ENCODE measurements at places on chromosomes 16 and 17.

DNA sequence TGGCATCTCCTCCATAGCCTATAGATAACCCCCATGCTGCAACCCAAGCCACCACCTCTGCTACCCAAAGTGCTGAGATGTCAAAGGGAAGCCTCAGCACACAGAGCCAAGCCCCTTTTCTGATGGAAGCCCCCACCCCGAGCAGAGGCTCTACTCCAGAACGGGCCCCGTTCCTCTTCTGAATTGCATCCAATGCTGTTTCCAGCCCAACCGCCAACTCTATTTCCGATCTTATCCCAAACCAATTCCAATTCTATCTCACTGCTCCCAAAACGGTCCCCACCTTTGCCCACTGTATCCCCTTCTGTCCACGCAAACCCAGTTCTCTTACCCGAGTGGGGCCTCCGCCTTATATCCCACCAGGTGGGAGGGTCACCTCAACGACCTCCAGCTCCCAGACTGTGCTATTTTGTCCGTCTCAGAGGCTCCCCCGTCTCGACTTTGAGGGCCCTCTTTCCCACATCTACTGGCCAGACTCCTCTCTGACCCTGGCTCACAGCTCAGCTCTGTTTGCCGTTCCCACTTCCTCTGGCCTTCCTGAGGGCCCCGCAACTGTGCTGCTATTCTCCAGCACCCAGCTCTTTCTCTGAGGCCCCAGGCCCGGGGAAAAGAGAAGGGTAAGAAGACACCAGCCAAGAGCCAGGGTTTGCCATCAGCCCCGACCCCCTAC lies 487 bp downstream of the SRL start:
- no peak for DNase-seq

GRCh38 chr17:16415031-16415924 lies at the start of gene TRPV2:
Gene TRPV2 (plus strand): TSS chr17:16415571. CDS start chr17:16417669, 2,098 bp downstream.
- no peak for DNase-seq

GRCh38 chr17:4562015-4562969 lies 1.9 kb upstream of the GGT6 start:
- no peak for DNase-seq

DNA sequence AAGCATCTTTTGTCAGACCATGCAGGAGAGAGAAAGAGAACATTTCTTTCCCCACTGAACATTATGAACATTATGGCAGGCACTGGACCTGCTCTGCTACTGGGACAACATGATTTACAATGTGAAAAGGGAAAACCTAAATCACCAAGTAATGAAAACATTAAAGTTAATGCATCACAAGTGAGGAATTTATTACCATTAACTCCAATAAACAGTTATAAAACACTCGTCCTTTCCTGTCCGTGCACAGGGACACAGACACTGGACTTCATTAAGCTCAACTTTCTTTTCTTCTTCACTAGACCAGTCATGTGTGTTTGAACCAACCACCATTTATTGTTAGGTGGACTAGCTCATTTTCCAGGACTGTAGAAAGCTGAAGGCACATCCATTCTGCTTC lies 95.4 kb downstream of the SNX11 start:
- DNase-seq = no peak

- DNase-seq = peak; percentile 24
These were observed 30.5 kb downstream of the SNTB2 start for GRCh38 chr16:69217433-69217832.

All from NCI-H460 (cell line).